ENCODE measurements at places on chromosomes 2 and 18. TPM values are rescaled to one million over a fixed set of nuclear protein-coding genes. Genes with fewer than 3 reads are reported as not detected.

Gene EIF2AK2
- polyA plus RNA-seq: 27.8 TPM

Gene CCDC102B
- polyA plus RNA-seq: 3.1 TPM

Gene ANKRD30BL
- not detected for polyA plus RNA-seq

Gene CNTNAP5
- polyA plus RNA-seq: not detected

Gene DUSP19
- polyA plus RNA-seq: 0.77 TPM

Gene REG3G
- polyA plus RNA-seq: not detected

Gene SERPINB12
- not detected for polyA plus RNA-seq

- H3K27ac ChIP-seq: no peak overlapping the region
- H3K4me3 ChIP-seq: no peak overlapping the region
- H3K4me1 ChIP-seq: no peaks in the 10 kb centered on the region
- H3K36me3 ChIP-seq: no peaks in the 10 kb centered on the region
- no peak for DNase-seq
These were observed 46.4 kb upstream of the SPP2 start for GRCh38 chr2:234003972-234004617.

- H3K36me3 ChIP-seq: no peaks in the 10 kb centered on the region
- H3K27ac ChIP-seq: no peak overlapping the region
- H3K27me3 ChIP-seq: no peaks in the 10 kb centered on the region
- no peak overlapping the region for H3K4me3 ChIP-seq
- DNase-seq: no peak
These were observed 274.5 kb downstream of the PIK3C3 start for GRCh38 chr18:42229211-42230210.

DNA sequence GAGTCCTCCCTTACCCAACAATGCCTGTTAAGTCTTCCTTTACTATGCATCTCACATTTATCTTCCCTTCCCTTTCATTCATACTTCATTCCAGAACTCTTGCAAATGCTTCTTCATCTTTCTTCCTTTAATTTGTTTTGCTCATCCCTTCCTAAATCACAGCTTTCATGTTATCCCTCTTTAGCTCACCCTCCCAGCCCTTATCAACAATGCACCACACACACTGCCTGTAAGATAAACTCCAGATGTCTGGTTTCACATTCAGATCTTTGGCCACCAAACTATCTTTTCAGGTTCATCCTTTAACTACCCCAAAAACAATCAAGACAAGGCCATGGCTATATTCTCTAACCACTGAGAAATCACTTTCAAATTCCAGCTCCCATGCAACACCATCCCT, 3.4 kb downstream of the CCDC93 start:
- no peaks in the 10 kb centered on the region for H3K27me3 ChIP-seq
- no peak overlapping the region for H3K27ac ChIP-seq
- DNase-seq: no peak
- peaks cover 43% of the 10 kb centered on the region for H3K4me1 ChIP-seq
- peak overlapping the region; percentile 22 for H3K4me3 ChIP-seq

DNA sequence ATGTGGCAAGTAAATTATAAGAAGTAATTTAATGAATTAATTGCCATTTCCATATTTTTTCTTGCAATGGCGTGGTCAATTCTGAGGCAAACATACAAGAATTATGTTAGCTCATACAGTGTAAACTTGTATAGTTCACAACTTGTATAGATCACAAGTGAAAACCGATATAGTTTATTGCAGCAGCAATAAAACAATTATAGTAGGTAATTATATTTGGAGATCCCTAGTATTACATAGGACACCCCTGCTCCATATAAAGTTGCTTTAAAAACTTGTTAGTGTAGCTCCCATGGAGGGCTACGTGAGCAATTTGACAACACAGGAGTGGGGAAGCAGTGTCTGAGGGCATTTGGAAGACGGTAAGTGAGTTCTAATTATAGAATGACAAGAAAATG, 288.2 kb downstream of the SOCS6 start:
- no peaks in the 10 kb centered on the region for H3K36me3 ChIP-seq
- H3K27me3 ChIP-seq: peaks cover 4% of the 10 kb centered on the region
- no peaks in the 10 kb centered on the region for H3K4me1 ChIP-seq
- no peak overlapping the region for H3K27ac ChIP-seq

DNA sequence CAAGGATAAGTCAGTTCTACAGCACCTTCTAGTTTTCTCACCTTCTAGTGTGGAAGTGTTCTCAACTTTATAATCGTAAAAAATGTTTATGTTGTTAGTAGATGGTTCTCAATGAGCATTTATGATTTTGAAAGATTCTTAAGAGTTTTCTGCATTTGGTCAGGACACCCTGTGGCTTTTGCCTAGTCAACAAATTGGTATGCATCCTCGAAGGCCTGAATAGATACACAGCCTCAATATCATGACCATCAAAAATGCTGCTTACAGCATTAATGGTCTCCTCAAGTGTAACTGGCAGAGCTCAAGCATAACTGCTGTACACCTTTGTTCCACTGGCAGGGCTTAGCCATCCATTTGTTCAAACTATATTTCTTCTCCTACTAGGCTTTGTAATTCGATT, 96.7 kb downstream of the CRACDL start:
- no peak overlapping the region for H3K4me3 ChIP-seq
- H3K36me3 ChIP-seq: no peaks in the 10 kb centered on the region
- DNase-seq: no peak
- no peak overlapping the region for H3K27ac ChIP-seq
- H3K27me3 ChIP-seq: peaks cover 25% of the 10 kb centered on the region

- no peak overlapping the region for H3K27ac ChIP-seq
- H3K36me3 ChIP-seq: no peaks in the 10 kb centered on the region
- H3K27me3 ChIP-seq: no peaks in the 10 kb centered on the region
- no peak overlapping the region for H3K4me3 ChIP-seq
These were observed 31.5 kb downstream of the ACSL3 start for GRCh38 chr2:222892321-222892720.

DNA sequence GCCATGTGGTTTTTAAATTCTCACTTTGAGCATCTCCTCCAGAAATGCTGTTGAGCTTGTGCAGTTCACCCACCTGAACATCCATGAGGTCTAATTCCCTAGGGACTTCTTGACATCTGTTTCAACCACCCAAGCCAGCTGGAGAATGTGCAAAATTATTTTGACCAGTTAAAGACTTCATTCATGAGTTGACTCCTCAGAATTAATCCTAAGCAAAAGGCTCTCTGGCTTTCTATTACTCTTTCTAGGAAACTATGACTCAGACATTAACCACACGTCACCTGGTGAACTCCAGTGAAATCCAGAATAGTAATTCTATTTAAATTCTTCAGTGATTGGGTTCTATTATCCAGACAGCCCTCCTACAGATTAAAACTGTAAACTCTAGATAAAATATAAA, 247.5 kb downstream of the NBAS start:
- no peaks in the 10 kb centered on the region for H3K27me3 ChIP-seq
- no peak overlapping the region for H3K27ac ChIP-seq
- H3K36me3 ChIP-seq: peaks cover 38% of the 10 kb centered on the region
- H3K4me3 ChIP-seq: no peak overlapping the region

DNA sequence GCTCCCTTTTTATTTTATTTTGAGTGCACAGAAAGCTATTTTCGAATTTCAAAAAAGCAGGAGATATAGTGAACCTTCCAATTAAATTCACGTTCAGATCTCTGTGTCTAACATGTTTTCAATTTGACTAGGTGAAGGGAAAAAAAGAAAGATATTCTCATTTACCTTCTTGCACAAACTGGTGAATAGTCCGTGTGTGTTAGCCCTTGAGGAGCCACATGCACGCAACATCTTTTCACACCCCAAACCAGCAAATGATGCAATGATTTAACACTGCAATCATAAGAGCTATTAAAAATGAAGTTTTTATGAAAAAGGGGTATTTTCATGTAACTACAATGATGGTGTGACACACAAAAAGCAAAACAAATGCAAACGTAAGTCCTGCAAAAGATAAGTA, 109.8 kb downstream of the CPO start:
- no peak overlapping the region for H3K4me3 ChIP-seq
- peaks cover 13% of the 10 kb centered on the region for H3K27me3 ChIP-seq
- no peak for DNase-seq
- H3K27ac ChIP-seq: no peak overlapping the region
- H3K4me1 ChIP-seq: peaks cover 9% of the 10 kb centered on the region

GRCh38 chr2:118942031-118942430, at the start of gene MARCO:
MARCO (plus strand) TSS chr2:118942194; CDS start chr2:118942301, 107 bp downstream.
- DNase-seq: no peak
- no peak within 1 kb of the TSS for H3K27ac ChIP-seq
- H3K36me3 ChIP-seq: no peaks in the 10 kb centered on the region
- H3K27me3 ChIP-seq: peaks cover 3% of the 10 kb centered on the region

GRCh38 chr2:196798980-196799379, 503 bp downstream of the GTF3C3 start:
- peaks cover 7% of the 10 kb centered on the region for H3K36me3 ChIP-seq
- peak overlapping the region; percentile 94 for H3K27ac ChIP-seq
- peak overlapping the region; percentile 99 for H3K4me3 ChIP-seq
- H3K4me1 ChIP-seq: peaks cover 13% of the 10 kb centered on the region
- H3K27me3 ChIP-seq: peaks cover 9% of the 10 kb centered on the region

- no peak overlapping the region for H3K4me3 ChIP-seq
- DNase-seq: no peak
- H3K4me1 ChIP-seq: no peaks in the 10 kb centered on the region
- H3K36me3 ChIP-seq: no peaks in the 10 kb centered on the region
These were observed 365.2 kb downstream of the AKAIN1 start for GRCh38 chr18:4831791-4832375.

- no peak overlapping the region for H3K27ac ChIP-seq
- no peaks in the 10 kb centered on the region for H3K4me1 ChIP-seq
- H3K36me3 ChIP-seq: no peaks in the 10 kb centered on the region
- no peak overlapping the region for H3K4me3 ChIP-seq
These were observed 257.4 kb downstream of the DOK6 start for GRCh38 chr18:69658103-69658502.

GRCh38 chr2:216903470-216903869, 43.6 kb upstream of the TNP1 start:
- no peak for DNase-seq
- H3K4me1 ChIP-seq: no peaks in the 10 kb centered on the region
- peaks cover 3% of the 10 kb centered on the region for H3K36me3 ChIP-seq

DNA sequence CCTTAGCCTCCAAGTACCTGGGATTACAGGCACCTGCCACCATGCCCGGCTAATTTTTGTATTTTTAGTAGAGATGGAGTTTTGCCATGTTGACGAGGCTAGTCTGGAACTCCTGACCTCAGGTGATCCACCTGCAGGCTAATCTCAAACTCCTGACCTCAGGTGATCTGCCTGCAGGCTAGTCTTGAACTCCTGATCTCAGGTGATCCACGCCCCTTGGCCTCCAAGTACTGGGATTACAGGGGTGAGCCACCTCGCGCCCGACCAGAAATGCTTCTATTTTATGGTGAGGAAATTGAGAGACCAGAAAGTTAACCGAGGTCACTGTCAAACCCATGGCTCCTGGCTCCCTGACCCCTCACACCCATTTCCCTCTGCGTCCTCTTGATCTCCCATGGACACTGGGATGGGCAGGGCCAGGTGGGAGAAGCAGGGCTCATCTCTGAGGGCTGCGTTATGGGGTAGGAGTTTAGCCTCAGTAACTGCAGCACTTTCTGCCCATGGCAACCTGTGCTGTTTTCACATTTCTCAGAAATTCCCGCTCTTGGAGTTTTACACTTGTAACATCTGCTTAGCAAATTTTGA, 210.0 kb downstream of the AGAP1 start:
- no peaks in the 10 kb centered on the region for H3K4me1 ChIP-seq
- DNase-seq: no peak
- peak overlapping the region; percentile 29 for H3K27ac ChIP-seq

DNA sequence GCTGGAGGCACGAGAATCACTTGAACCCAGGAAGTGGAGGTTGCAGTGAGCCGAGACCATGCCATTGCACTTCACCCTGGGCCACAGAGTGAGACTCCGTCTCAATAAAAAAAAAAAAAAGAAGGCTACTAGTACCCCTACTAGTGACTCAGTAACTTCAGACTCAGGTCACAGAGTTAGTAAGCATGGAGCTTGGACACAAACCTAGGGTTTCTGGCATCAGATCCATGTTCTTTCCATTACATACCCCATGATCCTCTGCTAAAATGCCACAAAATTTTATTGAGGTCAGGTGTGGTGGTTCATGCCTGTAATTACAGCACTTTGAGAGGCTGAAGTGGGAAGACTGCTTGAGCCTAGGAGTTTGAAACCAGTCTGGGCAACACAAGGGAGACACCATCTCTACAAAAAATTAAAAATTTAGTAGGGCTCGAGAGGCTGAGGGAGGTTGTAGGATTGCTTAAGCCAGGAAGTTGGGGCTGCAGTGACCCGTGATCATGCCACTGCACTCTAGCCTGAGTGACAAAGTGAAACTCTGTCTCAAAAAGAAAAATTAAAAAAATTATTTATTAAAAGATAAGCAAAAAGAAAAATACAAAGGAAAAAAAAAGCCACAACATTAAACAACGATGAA, 45.1 kb downstream of the DHX57 start:
- no peaks in the 10 kb centered on the region for H3K27me3 ChIP-seq
- H3K36me3 ChIP-seq: no peaks in the 10 kb centered on the region
- H3K27ac ChIP-seq: no peak overlapping the region
- no peak for DNase-seq
- H3K4me3 ChIP-seq: peak overlapping the region; percentile 55
- peaks cover 12% of the 10 kb centered on the region for H3K4me1 ChIP-seq

DNA sequence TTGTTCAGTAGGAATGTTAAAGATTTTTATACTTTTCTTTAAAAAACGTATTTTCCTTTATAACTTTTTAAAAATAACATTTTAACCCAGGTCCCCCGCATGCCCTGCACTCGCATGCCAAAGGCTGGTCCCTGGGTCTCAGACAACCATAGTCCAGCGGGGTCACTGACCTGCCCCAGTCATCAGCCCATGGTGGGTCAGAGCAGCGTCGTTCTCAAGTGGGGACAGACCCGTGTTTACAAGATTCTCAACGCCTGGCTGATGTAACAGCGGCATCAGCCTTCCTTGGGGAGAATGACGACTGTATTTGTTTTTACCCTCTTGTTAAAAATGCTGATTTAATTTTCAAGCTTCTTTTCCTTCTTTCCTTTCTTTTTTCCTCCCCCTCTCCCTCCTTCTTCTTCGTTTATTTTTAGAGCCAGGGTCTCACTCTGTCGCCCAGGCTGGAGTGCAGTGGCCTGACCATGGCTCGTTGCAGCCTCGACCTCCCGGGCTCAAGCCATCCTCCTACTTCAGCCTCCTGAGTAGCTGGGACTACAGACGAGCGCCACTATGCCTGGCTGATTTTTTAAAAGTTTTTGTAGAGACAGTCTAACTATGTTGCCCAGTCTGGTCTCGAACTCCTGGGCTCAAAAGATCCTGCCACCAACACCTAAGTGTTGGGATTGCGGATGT, 1.0 kb upstream of the EFHD1 start:
- no peaks in the 10 kb centered on the region for H3K36me3 ChIP-seq
- H3K4me1 ChIP-seq: peaks cover 6% of the 10 kb centered on the region
- no peak for DNase-seq
- H3K27me3 ChIP-seq: peaks cover 66% of the 10 kb centered on the region

GRCh38 chr2:182436252-182436651, 9.4 kb upstream of the PDE1A start:
- H3K4me1 ChIP-seq: no peaks in the 10 kb centered on the region
- no peaks in the 10 kb centered on the region for H3K36me3 ChIP-seq
- H3K27ac ChIP-seq: no peak overlapping the region
- H3K27me3 ChIP-seq: no peaks in the 10 kb centered on the region
- DNase-seq: no peak

- no peaks in the 10 kb centered on the region for H3K36me3 ChIP-seq
- no peaks in the 10 kb centered on the region for H3K4me1 ChIP-seq
- H3K27ac ChIP-seq: no peak overlapping the region
- DNase-seq: no peak
These were observed 201.7 kb downstream of the NRP2 start for GRCh38 chr2:205883965-205884364.

- DNase-seq: no peak
- H3K36me3 ChIP-seq: no peaks in the 10 kb centered on the region
- H3K4me1 ChIP-seq: no peaks in the 10 kb centered on the region
These were observed 85.2 kb downstream of the SLC4A10 start for GRCh38 chr2:161709428-161709827.

All from naive B cell (primary cell).